Activated CD4-positive, alpha-beta T cell treated with anti-CD3 and anti-CD28 coated beads, Interleukin-2, amount 50 U/mL, for 4 hours (primary cell): ENCODE measurements at places on chromosomes 7 and 10.

DNA sequence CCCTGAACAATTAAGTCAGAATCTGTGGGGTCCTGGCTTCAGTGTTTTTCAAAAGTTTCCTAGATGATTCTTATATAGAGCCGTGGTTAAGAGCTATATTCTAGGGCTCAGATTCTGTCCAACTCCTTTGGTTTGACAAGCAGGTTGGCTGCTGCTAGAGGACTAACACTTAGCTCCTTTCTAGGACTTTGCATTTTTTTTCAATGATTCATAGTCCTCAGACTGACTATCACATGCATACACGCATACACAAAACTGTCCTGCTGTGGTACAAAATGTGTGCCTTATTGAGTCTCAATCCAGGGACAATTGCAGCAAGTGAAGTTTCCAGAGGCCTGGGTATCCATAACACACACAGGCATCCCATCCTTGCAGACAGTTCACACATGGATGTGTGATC, 392.0 kb downstream of the NRG3 start:
- DNase-seq, result no peak

DNA sequence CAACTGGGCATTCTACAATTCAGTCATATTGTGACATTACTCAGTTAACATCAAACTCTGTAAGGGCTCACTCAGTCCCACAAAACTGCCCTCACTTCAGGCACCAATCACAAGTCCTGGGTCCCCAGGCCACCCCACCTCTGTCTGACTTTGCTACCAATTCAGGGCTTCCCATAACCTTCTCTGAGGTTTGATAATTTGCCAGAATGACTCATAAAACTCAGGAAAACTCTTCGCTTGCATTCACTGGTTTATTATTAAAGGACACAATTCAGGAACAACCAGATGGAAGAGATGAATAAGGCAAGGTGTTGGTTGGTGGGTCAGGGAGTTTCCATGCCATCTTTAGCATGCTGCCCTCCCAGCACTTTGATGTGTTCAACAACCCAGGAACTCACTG, 41.3 kb downstream of the AVL9 start:
- DNase-seq, result no peak

GRCh38 chr10:9950070-9950469, 1067.6 kb upstream of the CELF2 start:
- DNase-seq, result no peak

GRCh38 chr7:114660126-114660486, 245.5 kb downstream of the FOXP2 start:
- no peak for DNase-seq

GRCh38 chr10:102452672-102453340, 1.5 kb upstream of the C10orf95 start:
- peak; percentile 45 for DNase-seq

DNA sequence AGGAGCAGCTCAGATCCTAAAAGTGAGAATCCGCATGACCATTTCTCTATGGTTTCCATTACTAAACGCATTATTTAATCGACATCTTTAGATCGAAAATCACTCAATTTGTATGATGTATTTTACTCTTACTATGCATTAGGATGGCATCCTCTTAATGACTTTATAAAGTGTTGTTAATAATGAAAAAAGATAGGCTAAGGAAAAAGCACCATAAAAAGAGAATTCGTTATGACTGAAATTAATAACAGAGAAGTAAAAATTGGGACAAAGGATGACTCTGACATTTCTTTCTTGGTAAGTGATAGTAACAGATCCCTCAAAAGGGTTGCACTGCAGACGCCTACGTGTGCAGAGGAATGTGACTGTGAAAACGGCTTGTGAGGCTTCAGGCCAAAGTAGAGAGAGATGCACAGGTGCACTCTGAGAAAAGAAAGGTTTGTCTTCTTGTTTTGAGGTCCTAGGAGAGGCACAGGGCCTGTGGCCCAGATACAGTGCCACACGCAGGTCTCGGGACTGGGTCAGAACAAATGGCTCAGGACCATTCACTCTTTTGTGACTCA, 23.0 kb upstream of the RBM33 start:
- DNase-seq, result no peak

GRCh38 chr10:33335801-33336581, 1.5 kb upstream of the NRP1 start:
- DNase-seq, result no peak

DNA sequence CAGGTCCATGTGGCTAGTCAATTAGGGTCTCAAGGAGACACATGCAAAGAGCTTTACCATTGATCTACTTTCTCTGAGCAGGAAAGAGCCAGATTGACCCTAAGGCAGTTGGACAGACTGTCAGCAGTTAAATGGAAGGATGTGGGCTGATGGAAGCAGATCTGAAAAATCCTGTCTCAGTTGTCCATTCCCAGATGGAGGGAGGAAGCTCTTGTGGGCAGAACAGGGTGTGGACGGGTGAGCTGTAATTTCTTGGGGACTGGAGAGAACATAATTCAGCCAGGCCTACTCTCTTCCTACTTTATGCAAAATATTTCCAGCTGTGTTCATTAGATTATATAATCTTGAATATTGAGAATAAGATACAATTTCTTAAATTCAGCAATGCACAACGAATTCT, 163.6 kb downstream of the GNAT3 start:
- no peak for DNase-seq

DNA sequence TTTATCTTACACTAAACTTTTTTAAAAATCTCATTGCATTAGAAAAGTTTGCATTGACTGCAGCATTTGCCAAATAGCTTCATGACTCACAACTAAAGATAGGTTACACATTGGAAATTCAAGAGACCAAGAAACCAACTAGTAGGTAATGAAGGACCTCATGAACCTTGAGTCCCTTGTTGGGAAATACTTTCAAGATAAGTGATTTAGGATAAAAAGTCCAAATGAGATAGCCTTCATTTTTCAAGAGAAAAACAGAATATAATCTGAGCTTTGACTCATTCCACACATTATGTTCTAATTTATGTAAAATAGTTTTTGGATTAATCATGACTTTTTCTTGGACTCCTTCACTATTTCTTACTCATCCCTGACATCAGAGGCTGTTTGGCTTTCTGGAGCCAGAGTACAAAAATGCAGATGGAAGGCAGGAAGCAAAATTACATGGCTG, 13.1 kb upstream of the LIPF start:
- DNase-seq, result no peak

GRCh38 chr10:49222170-49222569, 34.0 kb upstream of the TMEM273 start:
- no peak for DNase-seq

DNA sequence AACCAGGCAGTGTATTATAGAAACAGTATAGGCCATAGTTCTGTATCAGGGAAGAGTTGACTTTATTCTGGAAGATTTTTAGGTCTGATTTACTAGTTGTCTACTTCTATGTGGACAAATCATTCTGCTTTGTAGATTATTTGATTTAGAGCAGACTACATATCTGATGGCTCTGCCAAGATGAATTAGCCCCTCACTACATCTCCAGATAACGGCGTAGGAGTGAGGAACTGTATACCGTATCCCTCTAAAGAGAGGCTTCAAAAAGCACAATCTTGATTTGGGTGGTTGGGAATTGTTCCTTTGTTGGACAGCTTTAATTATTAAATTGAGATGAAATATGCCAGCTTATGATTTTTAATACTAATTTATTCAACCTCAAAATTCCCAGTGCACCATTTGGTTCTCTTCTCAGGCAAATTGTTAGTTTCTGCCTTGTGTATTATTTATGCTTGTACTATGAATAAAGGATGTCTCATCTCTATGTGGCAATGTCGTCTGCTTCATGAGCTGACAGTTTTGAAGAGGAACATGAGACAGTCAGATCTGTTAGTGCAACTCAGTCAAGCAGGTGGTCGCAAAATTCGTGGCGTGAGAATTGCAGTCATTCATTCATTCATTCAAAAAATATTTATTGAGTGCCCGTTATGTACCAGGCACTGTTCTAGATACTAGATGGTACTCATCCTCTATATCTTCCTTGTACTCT, 422.8 kb downstream of the EXOC4 start:
- DNase-seq, result no peak

- no peak for DNase-seq
Observed at GRCh38 chr7:134016223-134016941, 110.8 kb upstream of the LRGUK start.

- DNase-seq, result no peak
Observed at GRCh38 chr10:107164992-107165391, 486 bp upstream of the SORCS1 start.

DNA sequence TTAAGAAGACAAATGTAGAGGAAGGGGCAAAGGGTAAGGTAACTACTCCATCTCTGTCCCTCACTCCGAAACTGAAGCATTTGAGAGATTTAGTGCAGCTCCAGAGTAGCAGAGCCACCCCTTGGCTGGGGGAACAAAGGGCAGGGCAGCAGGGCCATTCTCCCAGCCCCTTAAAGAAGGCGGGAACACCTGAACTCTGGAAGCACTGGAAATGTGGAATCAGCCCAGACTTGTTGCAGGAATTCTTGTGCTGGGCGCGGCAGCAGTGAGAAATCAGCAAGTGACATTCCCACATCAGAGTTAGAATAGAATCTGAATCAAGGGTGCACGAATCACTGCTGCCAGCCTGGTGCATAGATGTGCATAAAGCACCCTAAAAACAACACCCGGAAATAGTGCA, 34.4 kb upstream of the GRM8 start:
- no peak for DNase-seq

DNA sequence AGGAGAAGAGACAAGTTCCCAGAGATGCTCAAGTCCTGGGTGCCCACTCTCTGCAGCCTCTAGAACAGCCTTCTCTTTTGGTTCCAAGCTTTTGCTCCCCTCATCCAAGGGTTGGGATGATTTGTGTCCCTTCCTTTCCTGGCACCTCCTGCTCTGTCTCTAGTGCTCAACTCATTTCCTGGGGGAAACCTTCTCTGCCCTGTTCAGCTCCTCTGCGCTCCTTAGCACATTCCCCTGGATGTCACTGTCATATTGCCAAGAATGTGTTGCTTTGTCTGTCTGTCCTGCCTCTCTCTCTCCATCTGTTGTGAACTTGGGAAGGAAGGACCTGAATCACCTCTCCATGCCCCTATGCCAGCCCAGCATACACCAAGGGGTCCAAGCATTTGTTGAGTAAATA, 5.1 kb upstream of the LBX1 start:
- DNase-seq, result no peak
